D341Med (cell line): ENCODE measurements at places on chromosomes 2 and 18.
A peak's percentile ranks its signal among the peaks of the same experiment; 100 is the strongest.

DNA sequence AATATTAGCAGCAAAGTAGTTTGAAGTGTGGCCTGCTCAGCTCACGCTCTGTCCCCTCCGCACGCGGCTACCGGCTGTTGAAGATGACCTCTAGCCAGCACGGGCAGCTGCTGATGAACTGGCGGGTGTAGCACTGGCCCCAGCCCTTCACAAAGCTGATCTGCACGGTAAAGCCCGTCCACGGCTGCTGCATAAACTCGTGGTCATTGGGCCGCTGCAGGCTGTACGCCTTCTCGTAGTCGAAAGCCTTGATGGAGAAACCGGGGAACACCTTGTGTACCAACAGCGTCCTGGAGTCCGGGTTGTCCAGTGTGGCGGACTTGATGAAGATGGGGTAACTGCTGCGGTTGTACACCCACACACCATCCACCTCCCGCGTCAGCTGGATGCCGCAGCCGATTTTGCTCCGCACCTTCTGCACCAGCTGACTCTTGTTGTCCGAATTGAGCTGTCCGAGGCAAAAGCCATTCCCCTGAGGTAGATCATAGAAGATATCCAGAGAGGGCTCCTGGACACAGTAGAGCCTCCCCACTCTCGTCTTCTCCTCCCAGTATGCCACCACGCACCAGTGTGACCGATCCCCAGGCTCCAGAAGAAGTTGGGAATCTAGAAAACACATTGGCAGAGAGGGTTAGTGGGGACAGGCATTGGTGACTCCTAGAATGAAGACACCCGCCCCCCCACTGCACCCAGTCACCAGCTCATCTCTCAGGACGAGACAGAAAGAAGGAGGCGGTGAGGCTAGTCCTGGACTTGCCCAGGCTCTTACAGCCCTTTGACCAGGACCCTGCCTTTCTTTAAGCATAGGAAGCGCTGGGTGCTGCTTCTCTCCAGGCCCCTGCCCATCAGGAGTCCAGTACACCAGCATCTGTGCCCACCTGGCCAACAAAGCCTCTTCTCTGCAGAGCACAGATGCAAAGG is 29.2 kb downstream of the SMAD7 start:
- DNase-seq = no peak

- no peak for DNase-seq
Measured at GRCh38 chr2:46983065-46983801, 67.6 kb upstream of the MCFD2 start.

DNA sequence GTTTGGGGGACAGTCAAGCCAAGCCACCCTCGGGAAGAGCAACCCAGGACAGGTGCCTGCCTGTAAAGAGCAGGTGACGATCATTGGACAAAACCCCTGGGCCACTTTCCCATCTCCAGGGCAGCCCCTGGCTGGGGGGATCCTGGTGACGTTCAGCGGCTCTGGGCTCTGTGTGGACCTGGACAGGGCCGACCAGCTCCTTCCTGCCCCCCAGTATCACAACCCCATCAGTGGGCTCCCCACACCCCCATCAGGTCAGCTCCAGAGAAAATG is 57.3 kb upstream of the ASAP2 start:
- no peak for DNase-seq

GRCh38 chr18:39660141-39660540 is 2094.5 kb upstream of the CELF4 start:
- DNase-seq = no peak

DNA sequence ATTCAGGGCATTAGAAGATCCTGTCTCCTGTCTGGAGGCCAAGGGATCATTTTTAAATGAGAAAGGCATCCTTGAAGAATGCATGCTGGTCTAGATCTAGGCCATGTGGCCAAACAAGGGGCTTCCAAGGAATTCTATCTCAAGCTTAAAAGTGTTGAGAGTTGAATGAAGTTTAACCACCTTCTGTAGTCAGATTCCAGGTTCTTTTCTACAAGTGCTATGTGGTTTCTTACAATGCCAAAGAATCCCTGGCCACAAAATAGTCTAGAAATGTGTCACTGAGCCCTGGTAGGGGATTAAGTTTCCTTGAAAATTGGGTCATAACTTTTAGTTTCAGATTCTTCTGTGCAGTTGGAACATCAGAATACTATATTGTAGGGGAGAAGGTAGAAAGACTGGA is 640.7 kb upstream of the ACVR2A start:
- no peak for DNase-seq

- DNase-seq = no peak
Measured at GRCh38 chr2:69997015-69997830, 35.8 kb upstream of the ASPRV1 start.

DNA sequence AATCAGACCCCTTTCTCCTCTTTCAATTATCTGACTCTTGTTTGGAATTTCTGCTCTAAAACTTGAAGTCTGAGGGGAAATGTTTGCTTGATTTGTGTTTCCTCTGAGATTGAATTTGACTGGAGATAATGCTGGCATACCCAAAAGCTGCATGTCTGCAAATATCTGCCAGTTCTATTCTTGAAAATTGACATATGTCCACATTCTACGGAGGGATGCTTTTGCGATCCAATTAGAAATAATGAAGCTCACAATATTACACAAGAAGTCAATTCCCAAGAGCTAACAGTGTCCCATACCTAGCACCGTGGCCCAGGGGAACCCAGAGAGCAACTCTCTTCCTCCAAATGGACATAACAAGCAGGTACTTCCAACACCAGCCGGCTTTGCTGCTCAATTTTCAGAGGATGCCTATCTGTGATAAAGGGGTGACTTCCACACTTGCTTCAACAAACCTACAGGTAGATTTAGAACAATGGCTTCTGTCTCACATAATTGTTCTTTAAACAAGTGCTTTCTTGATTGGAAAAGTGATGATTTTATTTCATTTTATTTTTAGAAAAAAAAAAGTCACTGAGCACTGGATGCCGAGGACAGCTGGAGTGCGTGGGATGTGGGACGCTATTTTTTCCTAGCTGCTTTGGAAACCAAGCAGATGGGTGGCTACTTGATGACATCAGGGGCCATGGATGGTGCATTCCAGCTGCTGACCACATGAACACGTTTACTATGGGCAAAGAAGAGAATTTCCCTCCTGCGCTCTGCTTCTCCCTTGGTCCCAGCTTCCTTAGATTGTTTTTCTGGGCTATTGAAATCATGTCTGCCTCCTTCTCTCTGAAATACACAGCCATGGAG is 488.9 kb downstream of the RNF144A start:
- DNase-seq = no peak

- DNase-seq = no peak
Measured at GRCh38 chr2:186294248-186294888, 191.7 kb upstream of the ZC3H15 start.

- DNase-seq = peak; percentile 76
Measured at GRCh38 chr2:164737612-164738081, 104.0 kb downstream of the COBLL1 start.

DNA sequence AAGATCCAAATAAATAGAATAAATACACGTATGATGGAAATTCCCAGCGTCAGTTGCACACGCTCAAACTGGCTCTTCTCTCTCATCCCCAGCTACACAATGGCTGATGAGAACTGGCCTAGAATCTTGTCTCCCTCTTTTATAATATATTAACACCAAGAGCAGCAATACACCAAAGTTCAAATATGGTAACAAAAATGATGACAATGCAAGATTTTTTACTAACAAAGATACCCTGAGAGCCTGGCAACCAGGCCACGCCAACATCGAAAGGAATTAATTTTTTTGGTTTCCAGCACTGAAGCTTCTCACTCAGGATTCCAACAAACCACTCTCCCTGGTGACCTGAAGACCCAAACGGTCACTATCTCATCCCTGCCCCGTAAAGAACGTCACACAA is 302.7 kb upstream of the ID2 start:
- DNase-seq = no peak

DNA sequence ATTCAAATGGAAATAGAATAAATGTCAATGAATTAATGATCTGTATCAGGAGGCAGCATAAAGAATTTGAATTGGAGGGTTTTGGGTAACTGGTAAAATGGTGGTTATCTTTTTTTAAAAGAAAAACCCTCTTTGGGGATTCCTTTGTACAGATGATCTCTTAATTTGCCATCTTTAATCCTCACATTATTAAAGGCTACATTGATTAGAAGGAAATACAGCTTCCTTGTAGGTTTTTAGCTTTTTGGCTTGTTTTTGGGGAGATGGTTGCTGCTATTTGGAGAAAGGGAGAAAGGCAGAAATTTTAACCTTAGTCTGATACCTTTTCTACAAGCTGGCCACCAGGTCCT is 600 bp upstream of the MAPRE2 start:
- no peak for DNase-seq

- DNase-seq = no peak
Measured at GRCh38 chr18:79572093-79572780, 107.4 kb upstream of the CTDP1 start.

DNA sequence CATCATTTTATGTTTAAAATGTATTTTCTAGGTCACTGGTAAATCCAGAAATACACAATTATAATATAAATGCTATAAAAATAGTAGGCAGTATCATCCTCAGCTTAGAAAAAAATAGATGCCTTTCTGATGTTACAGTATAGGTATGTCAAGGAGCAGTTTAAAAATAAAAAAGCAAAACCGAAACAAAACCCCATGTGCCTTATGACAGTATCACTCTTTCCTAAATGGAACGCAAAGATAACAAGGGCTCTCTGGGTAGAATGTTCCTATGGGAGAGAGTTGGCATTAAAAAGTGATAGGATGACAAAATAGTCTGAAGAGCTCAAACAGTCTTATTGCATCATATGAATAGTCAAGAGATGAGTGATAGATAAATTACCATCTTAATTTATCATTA is 172.1 kb downstream of the DSC3 start:
- no peak for DNase-seq

DNA sequence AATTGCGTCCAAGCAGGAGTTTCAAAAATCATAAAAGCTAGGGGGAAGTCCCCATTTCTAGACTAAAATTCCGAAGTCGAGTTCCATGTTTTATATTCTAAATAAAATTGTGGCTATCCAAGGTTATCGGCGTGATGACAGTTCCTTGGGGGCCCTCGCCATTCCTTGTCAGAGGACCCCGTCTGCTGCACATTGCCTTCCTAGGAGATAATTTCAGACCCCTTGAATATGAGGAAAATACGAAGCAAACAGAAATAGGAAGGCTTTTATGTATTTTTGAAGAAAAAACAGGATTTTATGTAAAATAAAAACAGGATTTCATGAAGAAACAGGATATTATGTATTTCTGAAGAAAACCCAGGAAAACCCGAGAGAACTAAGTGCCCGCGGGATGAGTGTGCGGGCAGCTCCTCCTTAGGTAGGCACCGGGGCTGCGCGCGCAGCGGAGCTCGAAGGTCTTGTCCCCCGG is 465 bp upstream of the PLEKHA3 start:
- no peak for DNase-seq

DNA sequence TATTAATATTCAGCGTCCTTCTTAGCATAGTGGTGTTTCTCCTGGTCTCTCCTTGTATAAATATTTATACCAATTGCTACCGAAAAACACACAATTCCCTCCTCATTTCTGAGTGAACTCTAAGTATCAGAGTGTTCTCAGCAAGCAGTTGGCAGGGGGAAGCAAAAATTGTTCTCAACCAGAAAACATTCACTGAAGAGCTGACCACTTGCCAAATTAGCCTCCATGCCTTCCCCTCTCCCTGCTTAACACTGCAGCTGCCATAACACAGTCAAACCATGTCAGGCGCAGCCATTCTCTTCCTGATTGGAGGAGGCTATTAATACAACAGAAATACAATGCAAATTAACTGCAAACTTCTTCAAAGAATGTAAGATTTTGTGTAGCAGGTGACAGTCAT is 105.0 kb downstream of the COL6A3 start:
- no peak for DNase-seq

DNA sequence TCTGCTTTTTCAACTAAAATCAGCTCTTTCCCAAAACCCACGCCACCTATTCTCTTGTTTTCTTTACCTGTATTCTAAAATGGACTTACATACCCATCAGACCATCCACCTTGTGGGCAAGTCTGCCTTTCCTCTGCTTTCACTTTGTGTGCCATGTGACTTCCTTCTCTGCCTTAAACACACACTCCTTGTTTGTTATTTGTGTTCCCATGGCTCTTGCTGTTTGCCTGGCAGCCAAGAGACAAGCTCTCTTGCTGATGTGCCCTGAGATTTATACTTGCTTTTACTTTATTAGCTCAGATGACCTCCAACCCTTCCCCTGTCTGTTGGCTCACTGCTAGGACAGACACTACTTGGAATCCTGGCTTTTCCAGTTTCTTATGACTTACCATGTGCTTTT is 309.7 kb upstream of the LRRTM4 start:
- no peak for DNase-seq

DNA sequence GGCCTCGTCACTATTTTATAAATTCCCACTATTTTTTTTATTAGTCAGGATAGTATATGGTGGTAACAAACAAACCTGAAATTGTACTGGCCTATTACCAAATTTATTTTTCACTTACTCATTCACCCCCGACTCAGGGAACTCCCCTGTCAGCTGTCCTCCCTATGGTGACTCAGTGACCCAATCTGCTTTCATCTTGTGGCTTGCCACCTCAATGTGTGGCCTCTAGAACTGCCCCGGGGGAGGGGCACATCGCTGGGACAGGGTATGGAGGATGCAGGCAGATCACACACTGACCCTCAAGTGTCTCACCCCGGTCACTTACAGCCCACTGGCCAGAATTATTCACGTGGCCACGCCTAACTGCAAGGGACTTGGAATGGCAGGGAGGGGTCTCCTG is 71.6 kb downstream of the ACTR2 start:
- DNase-seq = no peak

DNA sequence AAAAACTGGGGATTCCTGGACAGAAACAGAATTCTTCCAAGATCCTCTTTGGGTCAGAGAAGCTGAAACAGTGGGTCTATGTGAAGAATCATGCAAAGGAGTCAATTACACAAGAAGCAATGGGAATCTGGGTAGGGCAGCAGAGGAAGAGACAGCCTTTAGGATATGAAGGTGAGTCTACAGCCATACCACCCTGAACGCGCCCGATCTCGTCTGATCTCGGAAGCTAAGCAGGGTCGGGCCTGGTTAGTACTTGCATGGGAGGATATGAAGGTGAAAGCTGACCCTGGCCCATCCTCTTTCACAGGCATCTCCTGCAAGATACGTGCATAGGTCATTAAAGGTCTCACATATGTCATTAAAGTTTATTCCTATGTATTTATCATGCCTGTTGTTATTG is 1080.9 kb upstream of the FANCL start:
- DNase-seq = no peak

- DNase-seq = no peak
Measured at GRCh38 chr2:38765149-38765548, 12.9 kb upstream of the GEMIN6 start.
